ENCODE measurements at places on chromosomes 7 and 10.

DNA sequence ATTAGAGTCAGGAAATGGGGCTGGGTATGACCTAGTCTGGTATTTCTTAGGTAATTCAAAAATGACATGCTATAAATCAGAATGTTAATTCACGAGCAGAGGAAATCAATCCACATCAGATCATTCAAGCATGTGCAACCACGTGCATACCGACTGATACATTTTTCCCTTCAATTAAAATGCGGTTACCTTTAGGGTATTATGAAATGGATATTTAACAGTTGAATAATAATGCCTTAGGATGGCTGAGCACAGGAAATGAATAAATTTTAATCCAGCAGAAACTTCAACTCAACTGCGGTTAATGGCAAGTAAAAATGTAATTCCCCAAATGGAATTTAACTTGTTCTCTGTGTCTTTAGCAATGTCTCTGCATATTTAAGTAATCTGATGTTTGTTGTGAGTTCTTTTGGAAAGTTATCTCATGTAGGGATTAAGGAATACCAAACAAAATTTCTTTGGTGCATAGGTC lies 9.2 kb downstream of the CPA2 start:
- DNase-seq: no peak

DNA sequence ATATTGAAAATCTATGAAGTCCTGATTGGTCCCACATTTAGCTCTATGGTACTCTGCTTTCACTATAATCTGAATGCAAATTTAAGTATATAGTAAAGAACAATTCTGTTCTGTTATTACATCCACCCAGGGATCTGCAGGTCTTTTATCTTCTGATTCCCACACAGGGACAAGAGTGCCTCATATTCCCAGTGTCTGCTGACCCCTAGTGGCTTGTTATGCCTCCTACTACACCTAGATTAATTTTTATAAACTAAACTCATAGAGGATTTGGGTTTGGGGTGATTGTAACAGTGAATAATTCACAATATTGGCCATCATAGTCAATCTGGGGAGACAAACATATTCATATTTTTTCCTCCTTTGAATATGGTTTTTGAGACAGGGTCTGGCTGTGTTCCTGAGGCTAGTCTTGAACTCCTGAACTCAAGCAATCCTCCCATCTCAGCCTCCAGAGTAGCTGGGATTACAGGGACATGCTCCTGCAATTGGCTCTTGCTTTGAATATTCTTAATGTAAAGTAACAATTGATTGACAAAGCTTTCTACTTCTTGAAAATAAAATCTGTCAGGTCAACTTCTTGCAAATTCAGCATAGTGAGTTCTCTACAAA lies 282.1 kb downstream of the KCND2 start:
- DNase-seq: peak; percentile 45

DNA sequence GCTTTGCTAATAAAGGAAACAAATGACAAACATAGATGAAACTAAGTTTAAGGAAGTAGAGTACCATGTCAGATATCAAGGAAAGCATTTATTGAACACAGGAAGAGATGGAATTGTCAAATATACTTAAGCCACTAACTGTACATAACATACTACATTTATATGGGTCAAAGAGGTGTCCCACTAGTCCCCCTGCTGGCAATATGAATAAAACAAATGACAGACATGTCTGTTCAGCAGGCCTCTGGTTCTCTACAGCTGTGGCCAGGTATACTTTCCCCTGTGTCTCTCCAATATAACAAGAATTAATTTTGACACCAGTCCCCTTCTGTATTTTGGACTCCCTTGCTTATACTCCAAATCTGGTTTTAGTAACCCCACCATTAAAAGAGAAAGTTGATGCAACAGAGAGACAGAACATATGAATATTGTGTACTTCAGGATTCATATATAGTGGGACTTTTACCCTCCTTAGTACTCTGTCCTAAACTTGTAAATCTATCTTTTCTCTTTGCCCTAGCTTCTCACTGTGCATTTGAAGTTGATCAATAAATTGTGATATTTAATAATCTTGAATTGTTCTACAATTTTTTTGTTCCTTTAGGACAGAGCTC lies 42.9 kb downstream of the CD36 start:
- DNase-seq: peak; percentile 2

GRCh38 chr7:1103009-1103788 lies 15.3 kb downstream of the GPER1 start:
- no peak for DNase-seq

DNA sequence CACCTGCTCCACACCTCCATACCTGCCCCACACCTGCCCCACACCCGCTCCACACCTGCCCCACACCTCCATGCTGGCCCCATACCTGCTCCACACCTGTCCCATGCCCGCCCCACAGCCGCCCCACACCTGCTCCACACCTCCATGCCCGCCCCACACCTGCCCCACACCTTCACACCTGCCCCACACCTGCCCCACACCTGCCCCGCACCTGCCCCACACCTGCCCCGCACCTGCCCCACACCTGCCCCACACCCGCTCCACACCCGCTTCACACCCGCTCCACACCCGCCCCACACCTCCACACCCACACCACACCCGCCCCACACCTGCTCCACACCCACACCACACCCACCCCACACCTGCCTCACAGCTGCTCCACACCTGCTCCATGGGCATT lies 53.0 kb downstream of the PARP12 start:
- no peak for DNase-seq

DNA sequence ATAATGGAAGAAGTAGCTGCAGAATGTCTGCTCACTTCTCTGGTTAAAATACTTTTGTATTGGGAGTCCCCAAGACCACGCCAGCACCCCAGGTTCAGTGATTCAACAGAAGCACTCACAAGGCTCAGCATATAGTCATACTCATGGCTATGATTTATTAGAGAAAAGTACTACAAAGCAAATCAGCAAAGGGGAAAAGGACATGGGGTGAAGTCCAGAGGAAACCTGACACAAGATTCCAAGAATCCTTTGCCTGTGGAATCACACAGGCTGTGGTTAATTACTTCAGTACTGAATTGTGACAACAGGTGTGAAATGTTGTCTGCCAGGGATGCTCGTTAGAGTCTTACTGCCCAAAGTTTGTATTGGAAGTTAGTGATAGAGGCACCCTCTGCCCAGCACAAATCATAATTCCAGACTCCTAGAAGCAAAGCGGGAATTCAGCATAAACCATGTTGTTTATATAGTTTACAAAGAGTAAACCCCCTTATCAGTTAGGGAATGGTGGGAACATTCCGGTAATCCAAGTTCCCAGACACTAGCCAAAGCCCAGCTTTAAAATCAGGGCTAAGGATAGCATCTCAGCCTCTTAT lies 79.4 kb downstream of the HYCC1 start:
- DNase-seq: no peak

DNA sequence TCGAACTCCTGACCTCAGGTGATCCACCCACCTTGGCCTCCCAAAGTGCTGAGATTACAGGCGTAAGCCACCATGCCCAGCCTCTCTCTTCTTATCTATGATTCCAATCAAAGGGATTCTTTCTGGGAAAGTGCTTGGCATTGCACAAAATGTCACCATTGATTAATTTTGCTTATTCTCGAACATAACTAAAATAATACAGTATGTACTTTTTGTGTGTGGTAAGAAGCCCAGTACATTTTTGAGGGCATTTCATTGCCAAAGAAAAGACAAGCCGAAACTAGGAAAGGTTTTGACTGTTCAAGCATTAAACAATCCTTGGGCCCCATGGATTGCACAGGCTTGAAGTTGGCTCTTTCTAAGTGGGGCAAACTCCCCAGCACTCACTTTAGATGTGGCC lies 18.3 kb upstream of the CACUL1 start:
- no peak for DNase-seq

- no peak for DNase-seq
Measured at GRCh38 chr7:108561047-108561619, 8.4 kb downstream of the THAP5 start.

- DNase-seq: no peak
Measured at GRCh38 chr7:31497516-31497915, 16.4 kb upstream of the ITPRID1 start.

DNA sequence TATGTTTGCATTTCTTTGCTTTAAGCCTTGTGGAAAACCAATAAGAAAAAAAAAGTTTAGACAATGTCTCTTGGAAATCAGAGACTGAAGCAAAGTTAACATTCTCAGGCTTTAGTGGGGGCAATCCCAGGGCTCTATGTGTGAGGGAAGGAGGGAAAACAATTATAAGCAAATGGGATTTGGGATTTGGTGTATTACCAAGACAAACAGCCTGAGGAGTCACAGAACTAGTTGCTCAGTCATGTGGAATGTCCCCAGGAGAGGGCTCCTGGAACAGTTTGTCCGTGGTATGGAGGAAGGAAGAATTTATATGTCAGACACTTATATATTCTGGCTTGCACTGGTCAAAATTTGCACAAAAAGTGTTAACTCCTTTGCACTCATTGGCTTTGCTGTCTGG lies 562.9 kb upstream of the TPK1 start:
- peak; percentile 2 for DNase-seq

GRCh38 chr7:84238596-84238995 lies 44.0 kb upstream of the SEMA3A start:
- DNase-seq: no peak

- no peak for DNase-seq
Measured at GRCh38 chr7:36985866-36986400, 261.6 kb upstream of the AOAH start.

GRCh38 chr7:43784030-43784584 lies 25.6 kb downstream of the BLVRA start:
- no peak for DNase-seq

DNA sequence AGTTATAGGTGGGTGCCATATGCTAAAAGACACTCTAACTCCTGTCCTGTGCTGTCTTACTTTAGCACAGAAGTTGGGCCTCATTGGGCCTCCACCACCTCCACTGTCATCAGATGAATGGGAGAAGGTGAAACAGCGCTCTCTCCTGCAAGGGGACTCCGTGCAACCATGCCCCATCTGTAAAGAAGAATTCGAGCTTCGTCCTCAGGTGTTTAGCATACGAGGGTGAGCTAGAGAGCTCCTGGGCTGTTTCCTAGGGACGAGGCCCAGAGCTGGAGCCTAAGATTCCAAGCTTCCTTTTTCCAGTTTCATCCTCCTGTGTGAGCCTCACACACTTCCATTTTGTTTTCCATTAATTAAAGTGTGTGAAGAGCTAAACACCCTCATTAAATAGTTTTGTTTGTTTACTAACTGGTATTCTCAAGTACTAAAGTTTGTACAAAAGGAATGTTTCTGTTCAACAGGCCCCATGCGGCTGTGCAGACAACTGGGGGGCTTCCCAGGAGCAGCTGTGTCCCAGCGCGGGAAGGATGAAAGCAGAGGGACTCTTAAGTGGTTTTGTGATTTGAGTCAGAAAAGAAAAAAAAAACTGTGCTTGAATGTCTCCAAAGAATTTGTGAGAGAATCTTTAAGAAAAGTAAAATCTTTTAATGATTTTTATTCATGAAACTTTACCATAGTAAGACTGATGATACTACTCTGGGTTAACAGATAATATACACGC lies 14.1 kb downstream of the RNF32 start:
- no peak for DNase-seq

GRCh38 chr10:42987121-42987541 lies 89.7 kb upstream of the RET start:
- no peak for DNase-seq

DNA sequence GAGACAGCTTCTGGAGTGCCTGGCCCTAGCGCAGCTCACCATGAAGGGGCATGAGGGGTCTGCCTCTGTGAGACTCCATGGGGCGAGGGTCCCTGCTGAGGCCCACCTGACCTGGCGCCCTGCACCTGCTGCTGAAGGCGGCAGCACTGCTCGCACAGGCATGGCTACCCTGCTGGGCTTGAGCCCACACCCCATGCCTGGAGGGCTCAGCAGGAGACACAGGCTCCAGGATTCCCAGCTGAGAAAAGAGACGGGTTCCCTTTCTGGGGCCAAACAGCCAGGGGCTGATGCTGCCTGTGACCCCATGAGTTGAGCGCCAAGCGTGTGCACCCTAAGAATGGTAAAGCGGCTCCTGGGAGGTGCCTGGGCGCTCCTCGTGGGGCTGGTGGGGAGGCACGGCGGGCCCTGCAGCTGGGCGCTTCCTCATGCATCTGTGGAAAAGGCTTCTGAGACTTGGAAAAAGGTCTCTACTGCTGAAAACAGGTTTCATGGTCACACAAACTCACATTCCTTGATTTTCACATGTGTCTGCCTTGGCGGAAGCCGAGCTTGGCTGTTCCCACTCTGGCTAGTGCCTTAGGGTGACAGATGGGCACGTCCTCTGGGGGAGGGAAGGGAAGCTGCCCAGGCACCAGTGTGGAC lies 233.4 kb downstream of the ZMYND11 start:
- DNase-seq: no peak

- no peak for DNase-seq
Measured at GRCh38 chr7:128221929-128222403, 19.1 kb upstream of the LEP start.

GRCh38 chr10:65581426-65582026 lies 1344.3 kb upstream of the LRRTM3 start:
- no peak for DNase-seq

GRCh38 chr10:125123476-125124114 lies 36.8 kb downstream of the CTBP2 start:
- DNase-seq: no peak

DNA sequence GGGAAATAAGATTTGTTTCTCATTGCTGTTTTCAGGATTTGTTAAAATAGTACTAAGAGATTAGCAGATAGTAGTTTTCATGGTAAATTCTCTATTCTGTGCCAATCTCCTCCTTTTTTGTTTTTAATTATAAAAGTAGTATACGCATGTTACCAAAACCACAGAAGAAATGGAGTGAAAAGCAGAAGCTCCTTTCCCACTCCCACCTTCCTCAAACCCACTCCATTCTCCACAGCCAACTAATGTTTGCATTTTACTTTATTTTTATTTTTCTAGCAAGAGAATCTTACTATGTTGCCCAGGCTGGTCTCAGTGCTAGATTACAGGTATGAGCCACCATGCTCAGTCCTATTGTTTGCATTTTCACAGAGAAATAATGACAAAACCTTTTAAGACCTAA lies 4.5 kb upstream of the LRMDA start:
- DNase-seq: no peak

DNA sequence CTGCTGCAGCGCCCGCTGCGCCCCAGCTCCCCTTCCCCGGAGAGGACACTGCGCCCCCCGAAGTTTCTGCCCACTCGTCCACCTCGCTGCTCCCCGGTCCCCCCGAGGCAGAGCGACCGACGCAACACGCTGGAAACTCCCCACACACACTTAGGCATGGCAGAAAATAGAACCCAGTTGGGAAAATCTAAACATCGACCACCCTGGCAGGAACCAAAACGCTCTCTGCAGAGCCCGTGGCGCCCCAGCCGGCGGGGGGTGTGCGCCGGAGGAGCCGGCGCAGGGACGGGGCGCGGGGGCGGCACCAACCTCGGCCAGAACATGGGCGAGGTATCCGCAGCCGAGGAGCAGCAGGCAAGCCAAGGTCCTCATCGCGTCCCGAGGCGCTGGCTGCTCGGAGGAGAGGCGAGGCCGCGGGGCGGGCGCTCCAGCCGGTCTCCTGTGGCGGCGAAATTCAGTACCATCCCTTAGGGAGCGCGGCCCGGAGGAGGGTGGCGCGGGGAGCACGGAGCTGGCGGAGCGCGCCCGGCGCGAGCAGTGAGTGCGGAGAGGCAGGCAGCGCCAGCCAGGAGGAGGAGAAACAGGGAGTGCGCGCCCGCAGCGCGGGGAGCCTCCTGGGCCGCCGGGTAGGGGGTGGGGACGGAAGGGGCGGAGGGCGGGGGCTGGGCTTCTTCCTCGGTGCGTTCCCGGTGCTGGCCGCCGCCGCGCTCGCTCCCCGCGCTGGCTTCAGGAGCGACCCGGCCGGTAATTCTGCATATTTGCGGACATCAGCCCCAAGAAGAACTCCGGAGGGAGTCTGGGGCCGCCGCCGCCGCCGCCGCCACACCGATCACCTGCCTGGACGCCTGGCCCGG lies 789 bp downstream of the PDGFA start:
- DNase-seq: no peak
